ENCODE measurements at places on chromosomes 16 and 17. TPM values are rescaled to one million over a fixed set of nuclear protein-coding genes. Genes with fewer than 3 reads are reported as not detected.

GRCh38 chr16:78773291-78773702 lies 673.8 kb downstream of the WWOX start:
- no peak for DNase-seq

DNA sequence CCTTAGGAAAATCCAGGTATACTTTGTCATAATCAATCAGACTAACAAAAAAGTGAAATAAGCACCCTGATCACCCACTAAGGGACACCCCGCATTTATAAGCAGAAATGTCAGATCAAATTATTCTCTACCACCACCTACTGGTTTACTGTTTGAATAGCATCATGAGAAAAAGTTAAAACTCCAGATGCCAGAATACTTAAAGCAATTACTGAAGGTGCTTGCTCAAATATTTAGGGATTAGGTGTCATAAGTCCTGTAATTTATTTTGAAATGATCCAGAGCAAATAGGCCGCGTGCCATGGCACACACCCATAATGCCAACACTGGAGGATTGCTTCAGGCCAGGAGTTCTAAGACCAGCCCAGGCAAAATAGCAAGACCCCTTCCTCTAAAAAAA lies 2.3 kb downstream of the TOP2A start:
- DNase-seq, result no peak

DNA sequence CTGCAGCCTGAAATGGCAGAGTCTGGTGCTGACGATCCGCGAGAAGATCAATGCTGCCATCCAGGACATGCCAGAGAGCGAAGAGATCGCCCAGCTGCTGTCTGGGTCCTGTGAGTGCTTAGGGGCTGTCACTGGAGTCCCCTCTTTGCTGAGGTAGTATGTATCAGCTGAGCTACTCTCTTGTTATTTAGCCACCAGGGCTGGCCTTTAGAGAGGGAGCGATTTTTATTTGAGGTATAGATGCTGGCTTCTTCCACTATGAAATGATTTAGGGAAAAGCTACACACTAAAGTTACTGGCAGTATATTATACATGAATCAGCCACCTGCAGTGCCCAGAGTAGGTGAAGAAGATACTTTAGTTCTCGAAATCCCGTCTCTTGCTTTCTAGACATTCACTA lies 2.6 kb downstream of the CDK5RAP3 start:
- DNase-seq, result no peak

DNA sequence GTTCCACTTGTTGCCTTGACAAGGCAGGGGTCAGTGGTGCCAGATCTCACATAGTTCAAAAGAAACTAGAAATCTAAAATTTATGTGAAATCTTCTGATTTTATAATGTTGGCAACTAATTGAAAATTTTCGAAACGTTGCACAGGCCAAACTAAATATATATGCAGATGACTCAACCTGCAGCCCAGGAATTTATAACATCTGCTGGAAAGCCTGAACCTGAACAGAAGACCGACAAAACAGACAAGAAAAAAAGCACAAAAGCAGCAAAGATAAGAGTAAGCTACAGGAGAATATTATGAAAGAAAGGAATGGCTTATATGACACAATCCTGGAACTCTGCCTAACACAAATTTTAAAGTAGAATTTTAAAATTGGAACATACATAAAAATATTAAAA lies 207.6 kb downstream of the CEP112 start:
- DNase-seq, result no peak

The NAGS gene
- 2.4 TPM for total RNA-seq

Measured in T-cell (primary cell).